NCI-H1436 treated with DMSO at 0.1 percent for 48 hours (cell line): ENCODE measurements at places on chromosomes 1 and 21.

DNA sequence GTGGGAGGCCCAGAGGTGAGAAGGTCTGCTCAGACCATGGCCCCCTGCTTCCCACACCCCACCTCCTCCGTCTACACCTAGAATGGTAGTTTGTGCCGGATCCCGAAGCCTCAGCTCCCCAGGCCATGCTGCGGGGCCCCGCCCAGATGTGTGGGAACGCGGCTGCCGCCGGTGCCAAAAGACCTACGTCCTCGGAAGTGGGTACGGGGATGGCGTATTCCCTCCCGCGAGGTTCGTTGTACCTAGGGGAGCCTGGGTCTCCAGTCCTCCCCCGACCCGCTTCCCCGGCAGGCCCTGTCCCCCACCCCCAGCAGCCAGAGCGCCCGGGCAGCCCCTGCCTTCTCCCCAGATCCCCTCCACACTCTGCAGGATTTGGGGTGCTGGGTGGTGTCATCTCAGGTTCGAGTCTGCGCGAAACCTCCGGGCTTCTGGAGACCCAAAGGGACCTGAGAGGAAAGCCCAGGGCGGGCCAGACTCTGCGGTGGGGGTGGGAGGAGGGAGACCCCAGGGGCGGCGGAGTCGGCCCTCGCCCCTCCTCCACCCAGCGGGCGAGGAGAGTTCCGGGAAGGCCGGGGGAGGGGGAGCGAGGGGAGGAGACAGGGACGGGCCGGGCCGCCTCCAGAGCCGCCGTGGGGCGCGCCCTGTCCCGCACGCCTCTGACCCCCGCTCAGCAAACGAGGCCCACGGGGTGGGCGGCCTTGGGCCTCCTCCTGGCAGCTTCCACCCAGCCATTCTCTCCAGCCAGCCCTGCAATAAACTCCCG, 6.2 kb upstream of the PRDM16 start:
- DNase-seq, result no peak

DNA sequence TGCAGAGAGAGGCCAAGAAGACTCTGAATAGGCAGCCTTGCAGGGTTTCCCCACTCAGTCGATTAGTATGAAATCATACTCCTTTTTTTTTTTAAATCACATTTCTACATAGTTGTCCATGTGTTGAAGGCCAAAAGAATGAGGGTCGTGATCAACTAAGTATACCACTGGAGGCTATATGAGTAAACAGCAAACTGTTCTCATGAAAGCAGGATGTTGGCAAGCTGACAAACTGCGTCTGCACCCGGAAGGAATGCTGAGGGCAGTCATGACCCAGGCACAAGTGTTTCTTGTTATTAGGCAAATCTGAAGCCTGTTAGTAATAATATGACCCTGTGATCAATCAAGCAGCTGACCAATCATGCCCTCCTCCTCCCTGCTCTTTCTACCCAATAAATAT, 213.2 kb downstream of the USH2A start:
- DNase-seq, result no peak

GRCh38 chr1:41765152-41765551, 153.6 kb downstream of the HIVEP3 start:
- DNase-seq, result no peak

DNA sequence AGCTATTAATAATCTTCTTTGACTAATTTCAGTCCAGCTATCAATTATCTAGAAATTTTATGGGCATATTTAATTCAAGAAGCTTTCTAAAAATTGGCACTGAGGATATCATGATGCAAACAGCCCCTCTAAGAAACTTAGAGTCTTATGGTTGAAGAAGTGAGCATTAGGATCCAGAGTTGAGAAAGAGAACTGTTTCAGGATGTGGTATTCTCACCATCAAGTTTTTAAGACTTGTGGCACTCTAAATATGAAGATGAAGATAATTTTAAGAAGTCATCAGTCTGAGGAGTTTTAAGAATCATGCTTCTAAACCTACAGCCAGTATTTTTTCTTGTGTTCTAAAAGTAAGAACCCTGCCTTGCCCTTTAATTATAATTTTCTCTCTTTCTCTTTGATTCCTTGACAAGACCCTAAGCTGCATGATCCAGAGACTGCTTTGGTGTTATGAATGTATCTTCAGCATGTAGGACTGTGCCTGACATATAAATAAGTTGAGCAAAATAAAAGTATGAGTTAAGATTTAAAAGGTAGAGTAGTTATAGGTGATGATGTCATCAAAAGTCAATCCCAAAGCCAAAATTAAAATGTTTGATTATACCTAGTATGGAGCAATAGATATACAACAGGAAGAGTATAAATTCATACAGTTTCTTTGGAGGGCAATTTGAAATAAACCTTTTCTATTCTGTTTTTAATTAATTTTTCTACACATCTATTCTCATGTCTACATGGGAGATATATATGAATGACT, 39.1 kb downstream of the RPS6KC1 start:
- no peak for DNase-seq

DNA sequence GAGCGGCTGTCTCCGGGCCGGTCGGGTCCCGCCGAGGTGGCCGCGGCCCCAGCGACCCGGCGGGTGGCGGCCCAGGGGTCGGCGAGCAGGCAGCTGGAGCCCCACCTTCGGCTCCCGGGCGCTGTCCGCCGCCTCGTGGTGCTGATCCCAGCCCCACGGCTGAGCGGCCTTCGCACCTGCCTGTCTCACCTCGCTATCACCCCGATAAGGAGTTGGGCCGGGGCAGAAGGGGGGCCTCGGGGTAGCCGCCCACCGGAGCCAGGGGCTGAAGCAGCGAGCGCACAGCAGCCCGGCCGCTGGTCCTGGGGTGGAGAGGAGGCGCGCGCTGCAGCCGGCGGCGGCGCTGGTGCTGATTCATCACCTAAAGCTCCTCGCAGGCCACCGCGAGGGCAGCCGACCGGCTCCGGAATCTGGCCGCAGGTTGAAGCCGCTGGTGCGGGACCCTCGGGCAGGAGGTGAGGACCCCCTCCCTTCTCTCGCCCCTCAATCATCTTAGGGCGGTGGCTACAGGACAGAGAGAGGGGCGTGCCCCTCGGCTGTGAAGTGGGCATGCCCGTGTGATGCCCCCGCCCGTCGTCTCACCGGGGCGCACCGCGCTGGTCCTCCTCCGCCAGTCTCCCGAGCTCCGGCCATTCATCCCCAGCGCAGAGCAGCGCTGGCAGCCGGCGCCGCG, 575 bp downstream of the TRIM67 start:
- DNase-seq, result no peak

GRCh38 chr1:198639671-198640143, 867 bp downstream of the PTPRC start:
- DNase-seq, result no peak

GRCh38 chr1:30698401-30698981, 24.9 kb downstream of the MATN1 start:
- no peak for DNase-seq

GRCh38 chr1:17535300-17535936, 4.1 kb upstream of the ARHGEF10L start:
- no peak for DNase-seq

DNA sequence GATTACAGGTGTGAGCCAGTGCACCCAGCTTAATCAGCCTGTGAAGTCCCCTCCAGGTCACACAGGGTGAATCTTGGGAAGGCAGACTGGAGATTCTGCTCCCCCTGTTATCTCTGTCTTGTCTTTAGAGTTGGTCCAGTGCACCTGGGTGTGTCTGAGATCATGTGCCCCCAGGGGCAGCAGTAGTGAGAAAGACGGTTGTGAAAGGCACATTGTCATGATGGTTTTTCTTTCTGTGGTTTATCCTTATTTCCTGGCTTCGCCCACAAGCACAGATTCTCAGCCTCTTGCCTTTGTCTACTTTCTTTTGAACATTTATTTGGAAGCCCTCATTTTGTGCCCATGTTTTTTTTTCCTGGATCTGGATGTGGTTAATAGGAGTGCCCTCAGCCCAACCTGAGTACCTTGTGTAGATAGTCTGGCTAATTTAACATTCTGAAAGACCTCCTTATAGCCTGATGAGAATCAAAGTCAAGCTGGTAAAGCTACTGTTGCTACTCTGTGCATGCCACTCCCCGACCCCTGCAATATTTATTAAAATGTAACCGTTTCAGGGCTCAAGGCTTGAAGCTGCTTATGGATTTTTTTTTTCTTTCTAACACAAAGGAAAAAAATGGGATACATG, 23.7 kb downstream of the UCK2 start:
- no peak for DNase-seq

DNA sequence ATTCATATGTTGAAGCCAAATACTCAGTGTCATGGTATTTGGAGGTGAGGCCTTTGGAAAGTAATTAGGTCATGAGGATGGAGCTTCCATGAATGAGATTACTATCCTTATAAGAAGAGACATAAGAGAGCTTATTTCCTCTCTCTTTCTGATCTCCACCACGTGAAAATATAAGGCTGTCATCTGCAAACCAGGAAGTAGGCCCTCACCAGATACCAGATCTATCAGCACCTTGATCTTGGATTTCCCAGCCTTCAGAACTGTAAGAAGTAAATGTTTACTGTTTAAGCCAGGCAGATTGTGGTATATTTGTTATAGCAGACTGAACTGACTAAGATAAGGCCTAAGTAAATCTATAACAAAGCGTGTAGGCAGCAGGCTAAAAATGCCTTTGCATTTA, 25.3 kb downstream of the RBM11 start:
- DNase-seq, result no peak

DNA sequence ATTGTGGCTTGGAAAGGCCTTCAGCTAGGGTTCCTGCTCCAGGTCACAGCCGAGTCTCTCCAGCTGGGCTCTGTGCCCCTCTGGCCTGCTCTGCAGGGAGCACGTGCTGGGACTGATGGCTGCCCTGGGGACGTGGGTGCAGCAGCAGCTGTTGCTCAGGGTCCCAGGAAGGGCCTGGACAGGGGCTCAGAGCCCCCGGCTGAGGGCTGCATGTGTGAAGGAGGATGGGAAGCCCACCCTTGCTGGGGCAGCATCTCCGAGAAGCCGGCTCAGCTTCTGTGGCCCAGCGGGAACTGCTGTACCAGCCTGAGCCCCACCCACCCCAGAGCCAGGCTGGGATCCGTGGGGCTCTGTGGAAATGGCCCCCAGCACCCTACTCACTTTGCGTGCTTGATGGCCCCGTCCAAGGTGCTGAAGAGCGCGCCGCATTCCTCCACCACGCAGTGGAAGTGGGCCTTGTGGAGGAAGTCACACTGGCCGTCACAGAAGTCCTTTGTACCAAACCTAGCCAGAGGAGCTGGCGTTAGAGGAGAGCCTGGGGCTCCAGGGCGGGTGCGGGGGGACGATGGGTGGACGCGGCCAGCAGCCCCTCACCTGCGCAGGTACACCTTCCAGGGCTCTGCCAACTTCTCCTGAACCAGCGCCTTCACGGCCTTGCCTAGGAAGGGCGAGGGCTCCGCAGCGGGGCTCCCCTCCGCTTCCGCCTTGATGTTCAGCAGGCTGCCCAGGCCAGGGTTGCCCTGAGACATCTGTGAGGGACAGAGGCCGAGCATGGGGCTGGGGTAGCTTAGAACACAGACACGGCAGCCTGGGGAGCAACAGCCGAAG, 147.5 kb downstream of the CASZ1 start:
- no peak for DNase-seq

GRCh38 chr21:34905218-34905537, 143.9 kb downstream of the RUNX1 start:
- DNase-seq, result no peak

- DNase-seq, result no peak
Measured at GRCh38 chr1:56200896-56201295, 378.5 kb downstream of the PLPP3 start.

GRCh38 chr1:93573940-93574469, 107.6 kb downstream of the BCAR3 start:
- DNase-seq, result no peak

DNA sequence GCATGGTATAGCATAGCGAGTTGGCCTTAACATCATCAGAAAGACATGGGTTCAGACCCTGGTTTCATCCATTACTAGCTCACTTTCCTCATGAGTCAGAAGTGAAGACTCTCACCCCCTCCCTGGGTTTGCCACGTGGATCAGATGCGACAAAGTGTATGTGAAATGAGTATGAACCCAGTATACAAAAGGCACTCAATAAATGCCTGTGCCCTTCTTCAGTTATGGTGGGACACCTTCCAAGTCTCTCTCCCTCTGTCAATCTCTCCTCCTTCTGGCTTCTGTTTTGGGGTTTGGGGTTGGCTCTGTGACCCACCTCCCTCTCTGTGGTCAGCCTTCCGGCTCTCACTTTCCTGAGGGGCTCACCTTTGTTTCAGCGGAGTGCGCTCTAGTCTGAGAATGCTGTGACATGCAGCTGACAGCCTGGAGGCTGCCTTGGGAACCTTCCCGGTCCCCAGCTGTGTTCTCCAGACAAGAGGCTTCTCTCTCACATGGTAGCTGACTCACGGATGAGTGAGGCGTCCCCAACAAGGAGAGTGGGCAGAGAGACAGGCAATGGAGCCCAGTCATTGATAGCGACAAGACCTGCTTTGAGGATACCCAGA, 155.0 kb upstream of the EDN2 start:
- no peak for DNase-seq

GRCh38 chr1:21175670-21176581, 771 bp downstream of the EIF4G3 start:
- no peak for DNase-seq

DNA sequence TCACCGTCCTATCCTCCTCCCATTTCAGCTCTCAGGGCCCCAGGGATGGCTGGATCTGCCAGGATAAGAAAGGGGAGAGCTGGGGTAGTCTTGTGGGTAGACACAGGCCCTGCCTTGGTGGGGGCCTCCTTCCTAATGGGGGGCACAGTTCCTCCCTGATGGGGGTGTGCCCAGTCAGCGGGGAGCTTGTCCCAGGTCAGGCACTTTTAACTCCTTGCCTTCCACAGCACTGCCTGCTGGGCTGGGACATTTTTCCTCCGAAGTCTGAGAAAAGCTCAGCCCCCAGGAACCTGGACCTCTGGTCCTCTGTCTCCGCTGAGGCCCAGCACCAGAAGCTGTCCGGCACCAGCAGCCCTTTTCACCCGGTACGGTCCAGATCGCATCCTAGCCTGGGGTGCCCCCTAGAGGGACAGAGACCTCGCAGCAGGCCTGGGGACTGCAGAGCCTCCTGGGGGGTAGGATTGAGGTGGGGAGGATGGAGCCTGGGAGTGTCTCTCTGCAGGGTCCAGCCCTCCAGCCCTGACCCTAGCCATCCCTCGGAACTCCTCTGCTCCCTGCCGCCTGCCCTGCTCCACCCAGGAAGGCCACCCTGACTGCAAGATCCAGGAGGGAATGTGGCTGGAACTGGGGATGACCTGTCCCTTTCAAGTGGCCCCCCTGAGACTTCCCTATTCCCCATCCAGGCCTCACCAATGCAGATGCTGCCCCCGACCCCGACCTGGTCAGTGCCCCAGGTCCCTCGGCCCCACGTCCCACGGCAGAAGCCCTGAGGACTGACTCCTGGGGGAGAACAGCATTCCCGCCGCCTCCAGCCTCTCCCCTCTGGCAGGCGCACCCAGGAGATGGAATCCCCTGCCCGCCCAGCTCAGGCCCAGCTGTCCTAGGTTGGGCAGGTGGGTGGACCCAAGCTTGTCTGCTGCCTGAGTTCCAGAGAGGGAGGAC, 12.0 kb downstream of the MIIP start:
- DNase-seq, result no peak

GRCh38 chr1:108972951-108973350, 9.7 kb upstream of the CLCC1 start:
- DNase-seq, result no peak

- DNase-seq, result no peak
Measured at GRCh38 chr1:56939209-56939608, 26.6 kb downstream of the C8B start.
